ENCODE measurements at places on chromosomes 13 and 19.

- no peak for DNase-seq
These were observed 406.8 kb downstream of the MYO16 start for GRCh38 chr13:109036078-109036780.

DNA sequence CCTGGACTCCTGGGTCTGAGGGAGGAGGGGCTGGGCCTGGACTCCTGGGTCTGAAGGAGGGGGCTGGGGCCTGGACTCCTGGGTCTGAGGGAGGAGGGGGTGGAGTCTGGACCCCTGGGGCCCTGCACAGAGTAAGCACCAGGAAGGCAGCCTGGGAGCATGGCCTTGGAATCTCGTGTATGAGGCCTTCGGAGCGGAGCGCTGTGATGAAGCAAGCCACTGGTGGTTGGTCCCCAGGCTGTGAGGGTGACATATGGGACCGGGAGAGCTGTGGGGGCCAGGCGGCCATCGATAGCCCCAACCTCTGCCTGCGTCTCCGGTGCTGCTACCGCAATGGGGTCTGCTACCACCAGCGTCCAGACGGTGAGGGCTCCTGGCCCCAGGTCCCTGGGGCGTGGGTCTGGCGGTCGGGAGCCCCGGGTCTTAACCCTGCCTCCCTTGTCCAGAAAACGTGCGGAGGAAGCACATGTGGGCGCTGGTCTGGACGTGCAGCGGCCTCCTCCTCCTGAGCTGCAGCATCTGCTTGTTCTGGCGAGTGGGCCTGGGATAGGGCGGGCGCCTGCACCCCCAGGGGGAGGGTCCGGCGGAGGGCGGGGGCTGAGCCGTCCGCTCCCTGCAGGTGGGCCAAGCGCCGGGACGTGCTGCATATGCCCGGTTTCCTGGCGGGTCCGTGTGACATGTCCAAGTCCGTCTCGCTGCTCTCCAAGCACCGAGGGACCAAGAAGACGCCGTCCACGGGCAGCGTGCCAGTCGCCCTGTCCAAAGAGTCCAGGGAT is 918 bp downstream of the TMEM190 start:
- DNase-seq = no peak

- DNase-seq = no peak
These were observed 20.9 kb upstream of the ZNF83 start for GRCh38 chr19:52659013-52659412.

DNA sequence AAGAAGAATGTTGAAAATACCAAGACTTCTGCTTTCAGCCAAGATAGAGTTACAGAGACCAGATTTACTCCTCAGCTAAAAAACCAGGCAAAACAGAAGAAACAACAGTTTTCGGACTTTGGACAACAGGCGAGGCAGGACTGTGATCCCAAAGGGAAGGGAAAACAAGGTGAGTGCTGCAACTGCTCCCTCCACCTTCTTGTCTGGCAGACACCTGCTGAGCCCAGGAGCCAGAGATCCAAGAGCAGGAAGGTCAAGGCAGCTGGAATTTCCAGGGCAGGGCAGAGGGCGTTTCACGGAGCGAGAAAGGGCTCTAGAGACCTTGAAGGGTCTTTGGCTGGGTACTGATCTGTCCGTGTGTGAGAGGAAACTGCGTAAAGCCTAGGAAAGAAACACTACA is 32.9 kb upstream of the SLC7A9 start:
- no peak for DNase-seq

GRCh38 chr13:25679159-25679558 is 307.4 kb downstream of the ATP8A2 start:
- no peak for DNase-seq

- DNase-seq = peak; percentile 34
These were observed 2.2 kb downstream of the PDE4C start for GRCh38 chr19:18223860-18224524.

DNA sequence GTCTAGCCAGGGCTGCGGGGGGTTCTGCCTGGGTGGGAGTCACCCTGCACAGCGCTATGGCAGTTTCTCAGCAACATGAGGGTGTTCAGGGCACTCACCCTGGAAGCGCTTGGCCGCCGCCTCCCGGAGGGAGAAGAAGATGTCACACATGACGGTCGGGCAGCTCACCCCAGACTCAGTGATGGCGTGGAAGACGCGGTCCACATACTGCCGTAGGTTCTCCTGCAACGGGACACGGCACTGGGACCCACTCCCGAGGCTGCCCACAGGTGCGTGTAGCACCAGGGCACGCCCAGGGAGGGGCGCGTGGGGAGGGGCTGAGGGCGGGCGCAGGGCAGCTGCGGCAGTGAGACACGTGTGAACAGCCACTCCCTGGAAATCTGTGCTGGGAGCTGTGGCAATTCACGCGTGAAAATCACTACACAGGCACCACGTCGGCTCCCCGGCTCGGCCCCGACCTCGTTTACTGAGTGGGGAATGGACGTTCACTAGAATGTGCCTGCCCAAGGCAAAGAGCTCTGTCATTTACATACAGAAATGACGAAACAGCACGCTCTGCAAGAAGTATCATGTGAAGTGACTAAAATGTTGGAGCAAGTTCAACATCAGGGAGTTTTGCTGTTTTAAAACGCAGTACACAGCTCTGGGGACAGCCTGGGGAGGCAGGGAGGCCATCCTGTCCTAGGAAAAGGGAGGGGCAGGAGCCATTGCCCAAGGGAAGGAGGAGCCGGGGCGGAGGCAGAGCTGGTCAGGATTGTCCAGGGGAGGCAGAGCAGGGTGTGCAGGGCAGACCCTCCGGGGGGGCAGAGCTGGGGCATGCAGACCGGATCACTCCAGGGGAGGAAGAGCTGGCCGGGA is 41.5 kb upstream of the C13orf46 start:
- no peak for DNase-seq

DNA sequence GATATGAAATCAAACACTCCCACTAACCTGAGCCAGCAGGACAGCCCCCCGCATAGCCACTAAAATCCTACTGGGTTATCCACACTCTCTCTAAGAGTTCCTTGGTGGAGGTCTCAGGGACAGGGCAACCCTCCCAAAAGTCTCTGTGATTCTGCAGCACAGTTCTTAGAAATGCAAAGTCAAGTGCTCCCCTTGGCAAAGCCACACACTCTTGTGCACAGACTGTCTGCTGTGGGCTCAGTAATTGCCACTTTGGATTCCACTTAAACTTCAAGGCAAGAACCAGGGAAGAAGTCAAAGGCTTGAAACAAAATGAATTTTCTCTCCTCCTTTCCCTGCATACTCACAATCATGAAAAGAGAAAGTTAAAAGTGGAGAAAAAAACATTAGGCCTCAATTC is 61.5 kb downstream of the DOCK9 start:
- no peak for DNase-seq

DNA sequence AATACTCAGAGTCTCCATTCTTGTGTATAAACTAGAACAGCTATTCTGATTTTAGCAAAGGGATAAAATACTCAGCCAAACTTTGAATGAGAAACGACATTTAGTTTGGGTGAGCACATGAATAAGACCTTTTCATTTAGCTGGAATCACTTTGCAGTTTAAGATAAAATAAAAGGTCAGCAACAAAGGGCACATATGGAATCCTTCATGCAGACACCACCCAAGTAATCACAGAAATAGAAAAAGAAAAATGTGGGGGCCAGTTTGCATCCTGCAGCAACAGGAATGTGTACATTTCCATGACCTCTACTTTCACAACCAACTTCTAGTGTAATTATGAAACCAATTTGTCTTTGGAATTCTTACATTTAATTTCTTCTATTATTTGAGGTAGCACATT is 1637.4 kb downstream of the PCDH9 start:
- DNase-seq = no peak

DNA sequence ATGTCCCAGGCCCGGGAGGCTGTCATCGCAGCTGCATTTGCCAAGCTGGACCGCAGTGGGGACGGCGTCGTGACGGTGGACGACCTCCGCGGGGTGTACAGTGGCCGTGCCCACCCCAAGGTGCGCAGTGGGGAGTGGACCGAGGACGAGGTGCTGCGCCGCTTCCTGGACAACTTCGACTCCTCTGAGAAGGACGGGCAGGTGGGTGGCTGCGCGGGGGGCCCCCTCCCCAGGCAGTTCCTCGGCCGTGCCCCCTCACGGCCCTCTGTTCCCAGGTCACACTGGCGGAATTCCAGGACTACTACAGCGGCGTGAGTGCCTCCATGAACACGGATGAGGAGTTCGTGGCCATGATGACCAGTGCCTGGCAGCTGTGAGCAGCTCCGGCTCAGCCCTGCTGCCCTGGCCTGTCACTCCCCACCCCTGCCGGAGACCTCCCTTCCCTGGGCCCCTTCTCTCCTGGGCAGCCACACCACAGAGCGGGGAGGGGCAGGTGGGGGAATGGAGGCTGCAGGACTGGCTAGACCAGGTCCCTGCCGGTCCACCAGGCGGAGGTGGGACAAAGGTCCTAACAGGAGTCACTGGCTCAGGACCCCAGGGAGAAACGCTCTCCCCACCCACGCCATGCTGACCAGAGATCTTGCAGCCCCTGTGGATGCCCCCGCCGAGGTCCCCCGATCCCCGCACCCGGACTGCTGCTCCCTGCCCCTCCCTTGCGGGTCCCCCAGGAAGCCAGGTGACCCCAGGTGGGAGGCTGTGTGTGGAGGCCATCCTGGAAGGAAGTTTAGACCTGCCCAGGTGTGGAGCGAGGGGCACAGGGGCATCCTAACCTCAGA is 1.1 kb downstream of the CAPS start:
- DNase-seq = no peak
